ENCODE measurements at places on chromosomes 4 and X.

DNA sequence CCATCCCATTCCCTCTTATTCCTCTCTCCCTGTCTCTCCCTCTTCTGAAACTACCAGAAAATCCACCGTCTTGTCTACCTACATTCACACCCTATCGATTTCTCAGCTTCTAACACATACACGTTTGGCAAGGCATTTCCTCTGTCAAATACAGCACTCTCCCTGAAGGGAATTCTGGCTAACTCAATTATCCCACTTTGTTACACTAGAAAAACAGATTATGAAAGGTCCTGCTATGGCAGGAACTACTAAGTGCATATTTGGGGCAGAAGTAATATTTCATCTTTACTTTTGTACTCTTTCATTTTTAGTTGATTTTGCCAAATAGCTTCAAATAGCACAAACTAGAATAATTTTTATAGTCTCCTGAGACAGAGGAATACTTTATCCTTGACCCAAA lies 46.6 kb upstream of the KLHL8 start:
- no peak for DNase-seq

DNA sequence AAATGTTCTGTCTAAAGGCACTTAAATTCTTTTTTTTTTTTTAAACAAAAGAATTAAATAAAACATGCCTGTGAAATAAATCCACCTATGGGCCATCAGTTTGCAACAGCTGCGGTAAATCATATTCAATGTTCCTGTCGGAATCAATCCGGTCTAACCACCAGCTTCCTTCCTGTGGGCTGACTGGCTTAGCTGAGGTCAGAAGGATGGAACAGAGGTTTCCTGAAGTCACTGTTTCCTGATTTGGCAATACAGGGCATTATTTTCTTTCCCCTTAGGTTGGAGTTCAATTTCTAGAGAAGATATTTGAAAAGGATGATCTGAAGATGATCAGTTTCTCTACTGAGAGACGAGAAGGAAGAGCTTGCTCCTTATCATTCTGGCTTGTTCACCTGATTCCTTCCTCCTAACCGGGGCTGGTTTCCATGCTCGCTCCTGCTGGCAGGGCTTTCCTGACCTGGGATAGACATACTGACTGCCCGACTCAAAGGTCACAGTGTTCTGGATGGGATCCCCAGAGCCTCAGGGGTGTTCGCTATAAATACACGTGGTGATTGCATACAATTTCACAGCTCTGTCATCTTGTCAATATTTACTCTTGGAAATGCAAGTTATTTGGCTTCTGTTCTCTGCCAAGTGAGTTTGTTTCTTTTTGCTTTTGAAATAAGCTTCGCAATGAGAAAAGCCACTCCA lies 21.7 kb downstream of the PDLIM3 start:
- peak; percentile 42 for DNase-seq

- DNase-seq, result no peak
Observed at GRCh38 chrX:134868771-134869495, 121.9 kb upstream of the SMIM10 start.

DNA sequence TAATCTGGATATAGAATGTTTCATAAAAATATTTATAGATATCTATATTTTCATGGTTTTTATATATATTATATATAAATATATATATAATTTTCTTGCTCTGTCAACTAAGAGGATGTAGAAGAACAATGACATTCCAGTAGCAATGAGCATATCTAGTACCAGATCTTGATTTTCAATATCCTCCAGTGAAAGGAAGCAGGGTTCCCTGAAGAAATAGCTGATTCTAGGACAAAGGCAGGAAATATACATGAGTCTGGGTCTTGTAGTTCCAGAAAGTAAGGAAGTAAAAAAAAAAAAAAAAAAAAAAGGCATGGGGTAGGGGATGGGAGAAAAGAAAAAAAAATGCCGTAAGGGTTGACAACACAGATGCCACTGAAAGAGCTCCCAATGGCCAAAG lies 241.4 kb downstream of the RASL11B start:
- DNase-seq, result no peak

- DNase-seq, result peak; percentile 45
Observed at GRCh38 chr4:12165616-12166015, 736.9 kb upstream of the HS3ST1 start.

- DNase-seq, result no peak
Observed at GRCh38 chr4:142354794-142355420, 491.2 kb downstream of the INPP4B start.

DNA sequence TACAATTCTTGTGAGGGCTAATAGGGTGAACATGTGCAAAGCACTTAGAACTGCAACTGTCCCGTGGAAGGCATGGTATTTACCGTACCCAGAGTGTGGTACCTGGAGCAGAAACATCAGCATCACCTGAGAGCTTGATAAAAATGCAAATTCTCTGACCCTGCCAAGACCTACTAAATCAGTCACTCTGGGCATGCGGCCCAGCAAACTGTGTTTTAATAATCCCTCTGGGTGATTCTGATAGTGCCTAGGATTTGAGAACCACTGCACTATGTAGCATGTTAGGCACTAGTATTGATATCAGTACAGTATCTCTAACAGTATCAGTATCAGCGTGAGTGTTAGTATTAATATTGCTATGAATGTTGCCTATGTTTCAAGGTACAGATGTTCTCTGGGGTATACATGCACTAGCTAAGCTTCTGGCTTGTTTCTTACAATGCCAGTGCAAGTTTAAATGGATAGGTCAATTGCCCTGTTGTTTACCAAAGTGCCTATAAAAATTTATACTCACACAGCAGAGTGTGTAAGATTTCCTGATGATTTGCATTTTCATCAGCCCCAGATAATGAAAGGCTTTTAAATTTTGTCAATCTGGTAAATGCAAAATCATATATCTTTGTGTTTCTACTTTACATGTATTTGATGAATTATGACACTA lies 354.0 kb downstream of the HS3ST1 start:
- no peak for DNase-seq

DNA sequence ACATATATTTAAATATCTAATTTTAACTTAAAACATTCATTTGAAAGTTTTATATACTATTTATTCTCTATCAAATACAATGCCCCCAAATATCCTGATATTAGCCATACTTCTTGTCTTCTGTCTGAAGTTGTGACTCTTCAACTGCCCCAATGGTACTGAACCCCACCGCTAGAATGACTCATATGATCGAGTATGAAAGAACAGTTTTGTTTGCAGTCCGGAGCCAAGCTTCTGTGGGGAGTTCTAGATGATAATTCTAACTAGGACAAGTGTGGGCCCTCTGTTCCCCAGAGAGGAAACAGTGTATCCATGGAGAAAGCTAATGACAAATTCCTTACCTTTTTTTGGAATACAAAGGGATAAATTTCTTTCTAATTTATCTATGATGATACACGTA lies 24.7 kb upstream of the CT47A1 start:
- no peak for DNase-seq

DNA sequence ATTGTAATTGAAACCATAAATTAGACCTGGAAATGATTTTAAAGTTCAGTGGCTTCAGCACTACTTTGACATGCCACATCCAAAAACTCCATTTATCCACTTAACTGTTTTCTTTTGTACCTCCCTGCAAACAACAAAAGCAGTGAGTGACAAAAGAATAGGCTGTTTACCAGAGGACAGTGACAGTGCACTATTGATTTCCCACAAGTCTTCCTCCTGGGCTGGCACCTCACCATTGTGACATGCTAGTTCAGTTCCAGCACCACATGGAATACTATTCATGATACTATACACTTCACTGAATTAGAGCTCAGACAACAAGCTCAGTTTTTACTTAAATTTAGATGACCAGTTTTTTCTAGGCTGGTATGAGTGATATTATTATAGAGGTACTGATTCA lies 29.3 kb downstream of the MOSPD2 start:
- no peak for DNase-seq

DNA sequence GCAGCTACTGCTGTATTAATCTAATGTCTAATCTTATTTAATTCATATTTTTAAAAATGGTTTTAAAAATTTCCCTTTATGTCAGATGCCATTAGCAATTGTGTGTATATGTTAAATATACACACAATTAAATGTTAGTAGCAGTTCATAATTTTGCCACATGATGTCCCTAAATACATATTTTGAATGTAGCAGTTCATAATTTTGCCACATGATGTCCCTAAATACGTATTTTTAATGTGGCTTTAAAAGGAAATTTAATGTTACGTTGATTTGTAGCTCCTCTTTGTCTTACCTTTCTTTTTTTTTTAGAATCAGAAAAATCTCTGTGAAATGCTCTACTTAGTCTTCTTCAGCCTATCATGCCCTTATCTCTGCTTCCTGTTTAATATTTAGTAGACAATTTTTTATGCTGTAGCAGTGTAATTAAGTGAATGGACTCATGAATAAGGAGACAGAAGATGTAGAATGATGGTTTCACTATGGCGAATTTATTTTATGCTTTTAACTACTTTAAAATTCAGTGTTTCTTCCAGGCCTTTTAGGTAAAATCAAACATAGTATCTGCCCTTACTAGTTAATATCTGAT lies 26.1 kb downstream of the RBM46 start:
- DNase-seq, result peak; percentile 58

DNA sequence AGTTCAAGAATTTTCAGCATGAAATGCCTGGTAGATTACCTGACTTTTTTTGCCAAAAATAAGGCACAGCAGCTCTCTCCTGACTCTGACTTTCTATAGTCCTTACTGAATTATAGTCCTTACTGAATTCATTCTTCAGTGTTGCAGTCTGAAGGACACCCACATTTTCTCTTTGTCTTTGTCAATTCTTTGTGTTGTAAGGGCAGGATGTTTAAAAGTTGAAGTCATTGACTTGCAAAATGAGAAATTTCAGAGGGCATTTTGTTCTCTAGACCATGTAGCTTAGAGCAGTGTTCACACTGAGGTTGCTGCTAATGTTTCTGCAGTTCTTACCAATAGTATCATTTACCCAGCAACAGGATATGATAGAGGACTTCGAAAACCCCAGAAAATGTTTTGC lies 168.0 kb downstream of the SOWAHB start:
- DNase-seq, result no peak

DNA sequence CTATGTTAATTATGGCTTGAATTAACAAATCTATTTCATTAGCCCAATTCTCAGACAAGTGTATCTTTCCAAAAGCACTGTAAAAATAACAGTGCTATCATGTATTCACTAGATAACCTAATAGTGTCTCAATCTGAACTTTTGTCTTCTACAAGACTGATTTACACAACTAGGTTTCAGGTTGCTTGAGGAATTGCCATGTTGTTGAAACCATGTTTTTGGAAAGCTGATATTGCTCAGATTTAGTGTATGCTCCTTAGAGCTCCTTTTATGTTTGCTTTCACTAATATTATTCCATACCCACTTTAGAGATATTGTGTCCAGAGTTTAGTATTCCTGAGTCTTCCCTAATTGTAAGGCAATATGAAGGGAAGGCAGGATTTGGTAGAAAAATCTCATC lies 70.6 kb downstream of the GPAT3 start:
- DNase-seq, result no peak

DNA sequence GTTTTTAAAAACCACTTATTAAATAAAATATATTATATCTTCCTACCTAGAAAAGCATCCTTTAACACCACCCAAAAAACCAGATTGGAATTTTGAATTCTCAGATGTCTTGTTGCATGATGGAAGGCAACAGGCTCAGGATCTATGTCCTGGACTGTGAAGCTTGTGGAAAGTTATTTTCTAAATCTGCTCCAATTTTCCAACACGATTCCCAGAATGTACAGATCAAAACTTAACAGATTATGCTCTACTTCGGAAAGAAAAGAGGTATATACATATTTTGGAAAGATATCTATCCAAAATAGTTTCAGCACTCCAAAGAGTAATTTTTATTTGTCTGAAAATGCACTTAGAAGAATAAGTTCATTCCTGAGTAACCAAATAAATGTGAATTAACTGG lies 291.7 kb upstream of the EMCN start:
- no peak for DNase-seq

- DNase-seq, result no peak
Observed at GRCh38 chr4:20249333-20249732, 2.4 kb upstream of the SLIT2 start.

DNA sequence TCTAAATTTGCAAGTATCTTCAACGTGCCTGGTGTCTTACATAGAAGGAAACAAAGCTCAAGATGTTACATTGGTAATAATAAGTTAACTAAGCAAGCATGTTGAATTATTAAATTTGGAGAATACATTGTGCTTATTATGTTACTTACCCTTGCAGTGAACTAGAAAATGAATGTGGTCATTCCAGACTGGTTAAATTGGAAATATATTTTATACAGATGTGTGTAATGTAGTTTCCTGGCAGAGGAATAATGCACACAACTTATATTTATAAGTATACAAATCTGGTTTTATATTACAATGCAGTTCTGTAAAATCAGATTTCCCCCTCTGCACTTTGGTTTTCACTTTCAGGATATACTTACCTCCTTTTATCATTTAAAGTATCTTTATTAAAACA lies 159.9 kb upstream of the SLIT2 start:
- DNase-seq, result no peak

GRCh38 chr4:108714880-108715279 lies 48.0 kb downstream of the ETNPPL start:
- DNase-seq, result no peak
